ENCODE measurements at places on chromosomes 5 and 9. TPM values are rescaled to one million over a fixed set of nuclear protein-coding genes. Genes with fewer than 3 reads are reported as not detected.

The EGFLAM gene
- not detected for total RNA-seq

DNA sequence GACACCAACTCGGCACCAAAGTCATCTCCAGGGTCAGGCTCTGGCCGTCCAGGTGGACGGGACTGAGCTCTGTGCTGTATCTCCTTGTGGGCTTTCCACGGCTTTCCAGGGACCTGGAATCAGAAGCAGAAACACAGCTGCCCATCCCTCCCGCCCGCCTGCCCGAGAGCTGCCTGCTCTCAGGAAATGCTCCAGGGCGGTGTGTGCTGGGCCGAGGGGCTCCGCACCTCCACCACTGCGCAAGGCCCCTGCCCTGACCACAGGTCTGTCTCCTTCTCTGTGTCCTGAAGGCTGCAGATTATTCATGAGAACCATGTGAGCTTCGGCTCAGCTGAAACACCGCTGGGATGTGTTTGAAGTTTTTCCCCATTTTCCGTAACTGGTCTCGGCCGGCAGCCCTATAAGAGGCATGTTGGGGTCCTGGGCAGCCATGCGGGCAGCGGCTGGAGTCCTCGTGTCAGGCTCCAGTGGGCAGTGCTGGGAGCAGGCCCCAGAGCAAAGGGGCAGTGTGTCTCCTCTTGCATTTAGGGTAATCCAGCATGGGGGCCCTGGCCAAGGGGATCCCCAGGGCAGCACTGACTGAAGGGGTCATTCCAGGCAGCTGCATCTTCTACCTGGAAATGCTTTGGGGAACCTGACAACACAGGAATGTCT lies 22.8 kb downstream of the NKD2 start:
- no peak for DNase-seq

- DNase-seq, result no peak
Observed at GRCh38 chr5:102858221-102858620, 103.1 kb downstream of the PAM start.

GRCh38 chr9:93309889-93310425 lies 126.0 kb downstream of the WNK2 start:
- no peak for DNase-seq

The EDIL3 gene
- total RNA-seq, result not detected

GRCh38 chr5:71013575-71013974 lies 11.6 kb downstream of the NAIP start:
- DNase-seq, result no peak

DNA sequence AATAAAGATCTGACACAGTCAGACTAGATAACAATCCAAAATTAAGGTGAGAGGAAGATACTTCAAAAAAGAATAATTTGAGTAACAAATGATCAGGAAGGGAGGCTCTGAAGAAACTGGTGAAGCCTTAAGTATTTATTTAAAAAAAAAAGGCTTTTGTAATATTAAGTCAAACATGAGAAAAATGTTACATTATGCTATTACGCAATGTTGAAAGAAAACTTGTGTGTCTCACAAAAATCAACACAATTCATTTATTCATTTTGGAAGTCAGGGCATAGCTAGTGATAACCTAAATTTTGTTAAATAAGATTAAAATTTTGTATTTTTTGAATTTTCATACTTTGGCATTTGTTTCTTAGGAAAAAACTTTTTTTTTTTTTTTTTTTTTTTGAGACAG lies 28.2 kb downstream of the WDR41 start:
- DNase-seq, result no peak

The NDUFS4 gene
- 59.4 TPM for total RNA-seq

GRCh38 chr5:159106193-159106568 lies 6.5 kb upstream of the EBF1 start:
- no peak for DNase-seq

DNA sequence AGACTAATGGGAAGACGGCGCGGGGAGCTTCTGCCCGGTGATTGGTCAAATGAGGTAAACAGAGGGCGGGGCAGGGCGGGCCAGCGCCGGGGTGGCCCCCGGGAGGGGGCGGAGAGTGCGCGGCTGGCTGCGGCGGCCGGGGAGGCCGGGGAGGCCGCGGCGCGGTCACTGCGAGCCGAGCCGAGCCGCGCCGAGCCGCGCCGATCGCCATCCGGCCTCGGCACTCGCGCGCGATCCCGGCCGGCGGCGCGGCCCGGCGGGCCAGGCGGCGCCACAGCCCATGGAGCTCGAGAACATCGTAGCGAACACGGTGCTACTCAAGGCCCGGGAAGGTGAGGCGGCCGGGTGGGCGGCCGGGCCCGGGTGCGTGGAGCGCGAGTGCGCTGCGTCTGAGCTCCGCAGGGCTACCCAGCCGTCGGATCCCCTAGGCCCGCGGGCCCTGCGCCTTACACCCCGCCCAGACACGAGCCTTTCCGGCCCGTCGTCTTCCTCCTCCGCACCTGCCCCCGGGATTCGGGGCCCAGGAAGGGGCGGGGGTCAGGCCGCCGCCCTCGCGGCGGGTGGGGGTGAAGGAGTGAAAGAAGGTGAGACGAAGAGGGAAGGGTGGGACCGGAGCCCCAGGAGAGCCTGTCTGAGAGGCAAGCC lies at the start of gene GRK6:
TSS of gene GRK6 (plus strand) at position 111 of the 645 bp plus-strand sequence. CDS start at position 281, 170 bp downstream.
- DNase-seq, result peak; percentile 79

DNA sequence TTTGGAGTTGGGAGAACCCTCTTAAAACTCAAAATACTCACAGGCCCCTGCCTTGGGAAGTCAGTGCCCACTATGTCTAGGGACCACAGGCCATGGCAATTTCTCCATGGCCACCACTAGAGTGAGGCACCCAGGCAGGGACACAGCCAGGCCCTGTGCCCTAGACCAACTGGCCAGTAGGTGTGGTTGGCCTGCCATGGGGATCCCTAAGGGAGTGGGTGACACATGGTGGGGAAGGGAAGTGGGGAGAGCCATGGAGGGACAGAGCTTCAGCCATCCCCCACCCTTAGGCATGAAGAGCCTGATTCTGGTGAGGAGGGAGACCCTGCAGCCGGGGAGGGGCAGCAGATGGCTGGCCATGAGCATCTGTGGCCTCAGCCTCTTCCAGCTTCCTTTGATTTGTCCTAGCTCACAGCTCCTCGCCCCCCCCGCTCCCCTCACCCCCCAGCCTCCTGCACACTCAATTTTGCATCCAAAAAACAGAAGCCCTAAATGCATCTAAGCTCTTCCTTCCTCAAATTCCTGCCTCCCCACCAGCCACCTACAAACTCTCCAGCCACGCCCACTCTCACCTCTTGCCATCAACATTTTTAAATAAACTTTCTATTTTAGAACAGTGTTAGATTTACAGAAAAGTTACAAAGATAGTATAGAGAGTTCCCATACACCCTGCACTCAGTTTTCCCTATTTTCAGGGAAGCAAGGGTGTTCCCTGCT lies 1.6 kb upstream of the DBN1 start:
- DNase-seq, result no peak

DNA sequence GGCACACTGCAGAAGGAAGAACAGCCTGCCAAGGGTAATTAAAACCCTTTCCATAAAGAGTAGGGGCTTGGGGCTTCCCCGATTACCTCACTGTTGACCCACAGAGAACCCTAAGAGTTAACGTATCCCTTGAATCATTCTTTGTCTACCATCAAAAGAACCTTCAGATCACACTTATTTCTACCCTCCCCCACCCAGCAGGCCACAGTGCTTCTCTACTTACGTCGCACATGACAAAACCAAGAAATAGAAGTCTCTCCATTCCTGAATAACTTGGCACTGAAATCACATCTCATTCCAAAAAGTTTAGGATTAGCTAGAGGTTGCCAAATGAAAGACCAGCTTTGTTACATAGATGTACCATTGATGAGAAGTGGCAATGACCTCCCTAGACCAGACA lies 268.7 kb upstream of the GAS1 start:
- DNase-seq, result no peak

The SVEP1 gene
- not detected for total RNA-seq

DNA sequence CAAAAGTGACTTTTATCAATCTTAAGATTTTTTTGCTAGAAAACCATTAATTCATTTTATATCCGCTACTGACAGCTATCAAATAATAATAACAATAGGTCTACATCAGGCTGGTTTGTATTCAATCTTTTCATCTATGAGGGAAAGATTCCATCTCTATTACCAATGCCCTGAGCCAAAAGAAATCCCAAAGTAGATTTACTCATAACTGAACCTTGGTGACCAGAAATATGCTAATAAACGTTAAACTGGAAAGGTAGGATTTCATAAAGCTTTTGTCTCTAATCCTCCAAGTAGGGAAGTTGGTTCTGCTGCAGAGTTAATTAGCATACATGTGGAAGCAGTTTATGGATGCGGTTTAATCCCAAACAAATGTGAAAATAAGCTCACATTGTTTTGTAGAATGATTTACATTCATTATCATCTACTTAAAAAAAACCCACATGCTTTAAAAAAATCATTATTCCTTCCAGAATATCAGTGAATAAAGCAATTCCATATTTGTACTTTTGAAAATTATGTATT lies 715.5 kb downstream of the CETN3 start:
- no peak for DNase-seq

DNA sequence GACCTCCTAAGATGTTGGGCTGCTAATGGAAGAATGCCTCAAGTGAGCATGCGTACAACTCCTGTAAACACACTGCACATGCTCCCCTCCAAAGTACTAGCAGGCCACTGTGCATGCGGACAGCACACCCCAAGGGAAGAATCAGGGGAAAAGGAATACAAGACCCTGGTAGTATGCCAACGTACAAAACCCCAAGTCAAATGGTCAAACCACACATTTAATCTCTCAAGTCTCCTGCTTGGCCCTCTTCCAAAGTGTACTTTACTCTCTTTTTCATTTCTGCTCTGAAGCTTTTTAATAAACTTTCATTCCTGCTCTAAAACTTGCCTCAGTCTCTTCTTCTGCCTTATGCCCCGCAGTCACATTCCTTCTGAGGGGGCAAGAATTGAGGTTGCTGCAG lies 466.4 kb downstream of the DMRTA1 start:
- DNase-seq, result no peak

The IFNA1 gene
- not detected for total RNA-seq

- no peak for DNase-seq
Observed at GRCh38 chr9:14209399-14210345, 104.3 kb downstream of the NFIB start.

DNA sequence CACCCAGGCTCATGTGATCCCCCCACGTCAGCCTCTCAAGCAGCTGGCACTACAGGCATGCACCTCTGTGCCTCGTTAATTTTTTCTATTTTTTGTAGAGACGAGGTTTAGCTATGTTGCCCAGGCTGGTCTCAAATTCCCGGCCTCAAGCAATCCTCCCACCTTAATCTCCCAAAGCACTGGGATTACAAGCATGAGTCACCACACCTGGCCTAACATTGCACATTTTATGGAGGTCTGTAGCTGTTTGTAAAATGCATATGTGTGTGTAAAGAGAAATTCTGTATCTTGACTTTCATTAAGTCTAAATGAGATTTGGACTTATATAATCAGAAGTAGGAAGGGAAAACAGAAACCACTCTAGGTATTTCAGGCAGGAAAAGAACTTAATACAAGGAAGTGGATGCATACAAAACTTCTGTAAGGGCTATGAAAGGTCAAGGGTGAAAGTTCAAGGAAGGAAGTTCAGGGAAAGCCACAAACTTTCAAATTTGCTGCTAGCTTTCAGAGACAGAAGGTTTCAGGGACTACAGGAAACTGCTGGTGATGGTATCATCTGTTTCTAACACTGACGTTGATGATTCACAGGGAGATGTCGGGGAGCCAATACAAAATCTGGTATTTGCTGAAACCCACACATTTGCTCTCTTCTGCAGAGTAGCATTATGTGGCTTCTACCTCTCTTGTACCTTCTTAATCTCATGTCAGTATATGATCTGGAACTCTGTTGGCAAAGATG lies 209.4 kb downstream of the PIK3R1 start:
- peak; percentile 10 for DNase-seq

- DNase-seq, result no peak
Observed at GRCh38 chr5:173314166-173314952, 13.9 kb downstream of the STC2 start.

GRCh38 chr5:107805824-107806223 lies 135.1 kb upstream of the EFNA5 start:
- no peak for DNase-seq

The TMC1 gene
- total RNA-seq, result not detected

- DNase-seq, result no peak
Observed at GRCh38 chr5:80805038-80805437, 150.3 kb upstream of the DHFR start.
